ENCODE measurements at places on chromosomes 11 and 22.
A peak's percentile ranks its signal among the peaks of the same experiment; 100 is the strongest.

DNA sequence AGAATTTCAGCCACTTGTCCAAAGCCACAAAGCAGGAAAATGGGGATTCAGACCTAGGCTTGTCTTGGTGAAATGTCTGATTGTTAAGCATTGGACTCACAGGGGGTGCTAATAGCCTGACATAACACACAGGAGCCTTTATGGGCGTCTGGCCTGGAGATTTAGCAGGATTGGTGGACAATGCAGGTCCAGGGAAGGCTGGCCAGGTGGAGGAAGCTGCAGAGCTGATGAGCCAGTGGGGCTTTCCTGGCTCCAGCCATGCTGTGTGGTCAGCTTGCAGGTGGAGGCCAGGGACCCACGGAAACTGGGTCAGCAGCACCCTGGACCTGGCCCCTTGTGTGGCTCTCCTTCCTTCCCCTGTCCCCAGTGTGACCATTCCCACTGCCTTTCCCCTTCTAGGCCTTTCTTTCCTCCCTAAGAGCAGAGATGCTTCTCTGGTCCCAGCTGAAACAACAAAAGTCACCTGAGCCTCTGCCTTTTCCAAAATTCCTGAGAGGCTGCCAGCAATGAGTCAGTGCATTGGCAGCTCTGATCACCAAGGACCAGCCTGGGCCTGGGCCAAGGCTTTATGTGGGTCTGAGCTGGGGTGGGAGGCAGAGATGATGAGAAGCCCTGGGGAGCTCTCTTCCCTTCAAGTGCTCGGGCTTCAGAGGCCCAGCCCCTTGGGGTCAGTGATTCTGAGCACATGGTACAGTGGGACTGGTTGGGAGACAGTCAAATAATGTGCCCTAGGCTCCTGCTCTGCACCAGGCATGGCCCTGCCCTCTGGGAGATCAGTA is 85.2 kb downstream of the CCDC81 start:
- DNase-seq, result no peak

- DNase-seq, result no peak
Measured at GRCh38 chr11:70448983-70449567, 50.7 kb downstream of the CTTN start.

DNA sequence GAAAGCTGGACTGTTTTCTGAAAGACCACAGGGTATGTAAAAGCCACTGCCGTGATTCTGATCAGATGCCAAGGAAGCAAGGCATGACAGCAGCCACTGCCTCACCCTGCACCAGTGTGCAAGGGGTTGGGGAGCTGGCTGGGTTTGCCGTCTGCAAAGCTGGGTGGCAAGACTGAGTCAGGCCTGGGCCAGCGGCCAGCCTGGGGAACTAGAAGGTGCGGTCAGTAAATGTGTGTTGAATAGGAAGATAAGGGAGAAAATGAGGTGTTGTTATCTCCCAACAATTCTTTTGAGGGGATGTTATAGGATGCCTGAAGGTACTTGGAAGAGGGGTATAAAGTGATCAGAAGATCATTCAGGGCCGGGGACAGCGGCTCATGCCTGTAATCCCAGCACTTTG is 8.0 kb downstream of the VSTM5 start:
- DNase-seq, result no peak

DNA sequence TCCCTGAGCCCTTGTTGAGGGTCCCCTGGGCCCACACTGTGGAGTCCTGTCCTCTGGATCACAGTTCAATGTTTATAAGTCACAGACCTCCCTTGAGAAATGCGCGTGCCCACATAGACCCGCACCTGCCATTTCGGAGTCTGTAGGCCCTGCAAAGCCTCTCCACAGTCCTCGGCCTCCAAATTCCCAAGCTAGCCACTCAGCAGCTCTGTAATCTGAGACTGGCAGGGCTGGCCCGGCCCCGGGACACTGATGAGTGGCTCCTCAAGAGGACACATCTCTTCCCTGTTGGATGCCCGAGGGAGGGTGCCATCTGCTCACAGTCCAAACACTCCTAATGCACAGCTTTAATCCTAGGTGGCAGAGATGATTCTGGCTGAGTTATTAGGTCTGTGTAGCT is 39.1 kb downstream of the B3GAT1 start:
- no peak for DNase-seq

DNA sequence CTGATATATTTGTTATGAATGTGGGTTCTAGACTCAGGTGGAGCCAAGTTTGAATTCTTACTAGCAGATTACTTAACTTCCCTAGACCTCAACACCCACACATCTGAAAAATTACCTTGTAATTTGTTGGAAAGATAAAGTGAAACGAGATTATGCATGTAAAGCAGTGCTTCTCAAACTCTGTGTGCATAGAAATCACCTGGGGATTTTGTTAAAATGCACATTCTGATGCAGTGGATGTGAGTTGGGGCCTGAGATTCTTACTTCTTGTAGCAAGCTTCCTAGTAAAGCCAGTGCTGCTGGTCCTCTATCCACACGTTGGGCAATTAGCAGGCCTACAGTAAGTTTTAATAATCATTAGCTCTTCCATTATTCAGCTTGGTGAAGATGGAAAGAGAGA is 15.1 kb upstream of the CEP295 start:
- DNase-seq, result no peak

- peak; percentile 78 for DNase-seq
Measured at GRCh38 chr11:72040491-72041363, 39.6 kb downstream of the NUMA1 start.

DNA sequence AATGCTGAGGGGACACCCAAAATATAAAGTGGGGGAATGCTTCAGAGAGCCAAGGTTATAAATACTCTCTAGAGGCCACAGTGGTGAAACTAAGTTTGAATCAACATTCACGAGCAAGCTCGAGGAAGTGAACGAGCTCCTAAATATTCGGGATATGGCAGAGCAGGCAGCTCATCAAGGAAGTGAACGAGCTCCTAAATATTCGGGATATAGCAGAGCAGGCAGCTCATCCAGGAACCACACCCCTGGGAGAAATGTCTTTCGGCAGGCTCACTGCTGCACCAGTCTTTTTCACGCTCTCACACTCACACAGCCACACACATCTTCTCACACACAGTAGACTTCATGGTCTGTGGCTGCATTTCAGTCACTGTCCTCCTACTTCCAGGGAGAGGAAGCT is 787.5 kb downstream of the OPCML start:
- DNase-seq, result no peak

DNA sequence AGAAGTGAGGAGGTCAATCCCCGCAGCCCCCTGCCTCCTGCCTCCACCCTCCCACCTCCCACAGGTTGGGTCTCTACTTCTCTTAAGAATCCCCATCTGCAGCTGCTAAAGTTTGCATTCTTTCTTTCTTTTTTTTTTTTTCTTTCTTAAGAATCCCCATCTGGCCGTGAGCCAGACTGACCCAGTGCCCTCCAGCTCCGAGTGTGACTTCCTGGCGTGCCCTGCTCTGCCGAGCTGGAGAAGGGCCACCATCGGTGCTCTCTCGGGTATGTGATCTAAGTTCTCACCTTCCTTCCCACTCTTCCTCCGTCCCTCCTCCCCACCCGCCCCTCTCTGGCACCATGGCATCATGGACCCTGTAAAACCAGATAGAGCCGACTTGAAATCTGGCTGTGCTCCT is 66.7 kb upstream of the LMO1 start:
- no peak for DNase-seq

DNA sequence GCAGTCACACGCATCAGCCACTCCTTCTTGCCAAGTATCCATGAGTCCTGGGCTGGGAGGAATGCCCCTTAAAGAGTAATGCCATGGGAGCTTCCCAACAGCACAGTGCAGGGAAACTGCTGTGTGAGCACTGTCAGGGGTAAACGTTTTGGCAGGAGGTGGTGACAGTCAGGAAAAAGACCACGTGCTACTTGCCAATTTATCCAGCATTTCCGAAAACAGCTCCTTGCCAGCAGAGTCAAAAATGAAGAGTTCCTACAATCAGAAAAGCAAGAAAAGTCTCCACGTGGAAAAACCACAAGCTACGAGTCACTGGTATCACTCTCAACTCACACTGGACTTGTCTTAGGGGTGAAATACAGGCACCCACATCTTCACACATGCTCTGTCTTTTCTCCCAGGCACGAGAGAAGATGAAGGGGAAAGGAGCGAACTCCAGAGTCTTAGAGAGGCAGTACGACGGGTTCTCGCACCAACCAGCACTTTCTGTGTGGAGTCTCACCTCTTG is 9.9 kb downstream of the IFT27 start:
- DNase-seq, result no peak

DNA sequence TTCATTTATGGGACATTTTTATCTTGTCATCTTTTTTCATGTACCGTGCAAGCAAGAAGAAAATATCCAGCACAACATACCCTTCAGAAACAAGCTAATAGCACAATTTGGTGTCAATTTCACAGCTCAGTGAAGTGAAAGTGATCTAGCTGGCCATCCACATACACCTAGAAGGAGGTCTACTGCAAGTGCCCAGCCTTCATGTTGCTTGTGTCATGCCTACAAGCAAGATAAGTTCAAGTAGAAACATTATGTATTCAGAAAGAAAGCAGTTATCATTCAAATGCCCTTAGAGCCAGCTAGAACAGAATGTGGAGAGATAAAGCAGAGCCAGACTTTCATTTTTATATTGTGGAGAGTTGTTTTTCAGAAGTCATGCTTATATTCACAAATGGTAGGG is 325.7 kb upstream of the PITPNB start:
- no peak for DNase-seq

- DNase-seq, result no peak
Measured at GRCh38 chr11:67493548-67494370, 10.9 kb downstream of the AIP start.

- DNase-seq, result no peak
Measured at GRCh38 chr11:112185883-112186282, 10.6 kb downstream of the BCO2 start.

DNA sequence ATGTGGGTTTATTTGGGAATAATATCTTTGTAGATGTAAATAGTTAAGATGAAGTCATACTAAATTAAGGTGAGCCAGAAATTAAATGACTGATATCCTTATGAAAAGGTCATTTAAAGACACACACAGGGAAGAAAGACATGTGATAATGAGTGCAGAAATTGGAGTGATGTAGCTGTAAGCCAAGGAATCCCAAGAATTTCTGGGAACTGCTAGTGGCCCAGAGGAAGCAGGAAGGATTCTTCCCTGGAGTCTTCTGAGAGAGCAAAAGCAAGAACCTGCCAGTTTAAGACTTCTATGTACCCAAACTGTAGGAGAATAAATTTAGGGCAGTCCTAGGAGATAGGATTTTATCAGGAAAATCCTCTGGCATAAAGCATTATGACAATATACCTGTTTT is 66.9 kb downstream of the LRRC4C start:
- no peak for DNase-seq

DNA sequence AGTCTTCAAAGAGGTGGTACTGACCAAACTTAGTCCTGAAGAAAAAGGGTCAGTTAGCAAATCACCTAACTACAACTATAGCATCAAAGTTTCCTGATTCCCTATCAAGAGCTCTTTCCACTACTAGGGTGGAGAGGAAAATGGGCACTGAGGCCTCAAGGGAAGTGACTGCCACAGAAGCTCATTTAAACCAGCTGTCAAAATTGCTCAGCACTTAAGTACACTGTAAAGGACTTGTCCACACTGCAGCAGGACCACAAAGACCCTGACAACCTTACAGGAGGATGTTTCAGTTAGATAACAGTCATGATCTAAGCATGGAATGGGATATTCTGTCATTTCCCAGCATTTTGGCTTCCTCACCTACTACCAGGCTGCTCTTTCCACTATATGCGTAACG is 33.0 kb downstream of the FAM168A start:
- DNase-seq, result no peak

DNA sequence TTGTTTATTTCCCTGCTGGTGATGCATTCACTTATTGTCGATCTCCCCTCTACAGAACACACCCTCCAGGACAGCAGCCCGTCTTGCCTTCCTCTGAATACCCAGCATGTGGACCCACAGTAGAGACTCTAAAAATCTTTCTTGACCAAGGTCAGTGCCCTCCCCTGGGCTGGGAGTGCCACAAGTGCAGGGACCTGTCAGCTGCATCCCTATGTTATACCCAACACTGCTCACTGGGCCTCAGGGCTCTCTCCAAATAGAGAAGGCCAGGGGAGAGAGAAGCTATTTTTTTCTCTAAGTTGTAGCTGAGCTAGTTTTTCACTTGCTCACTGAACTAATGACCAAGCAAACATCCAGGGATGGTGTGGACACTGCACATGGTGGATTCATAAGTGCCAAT is 9.8 kb downstream of the KCNJ1 start:
- no peak for DNase-seq

GRCh38 chr11:63907063-63907462 is 9.9 kb downstream of the RCOR2 start:
- DNase-seq, result no peak

DNA sequence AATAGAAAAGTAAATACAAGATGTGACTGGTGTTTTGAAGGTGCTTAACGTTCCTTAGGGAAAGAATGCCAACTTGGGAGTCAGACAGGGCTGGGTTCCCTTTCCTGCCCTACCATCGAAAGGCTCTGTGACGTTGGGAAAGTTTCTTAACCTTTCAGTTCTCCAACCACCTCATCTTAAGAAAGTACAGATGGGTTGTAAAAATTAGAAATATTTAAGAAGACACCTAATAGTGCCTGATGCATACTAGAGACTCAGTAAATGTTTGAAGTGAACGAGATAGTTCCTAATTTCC is 1.1 kb downstream of the GTPBP1 start:
- DNase-seq, result no peak

DNA sequence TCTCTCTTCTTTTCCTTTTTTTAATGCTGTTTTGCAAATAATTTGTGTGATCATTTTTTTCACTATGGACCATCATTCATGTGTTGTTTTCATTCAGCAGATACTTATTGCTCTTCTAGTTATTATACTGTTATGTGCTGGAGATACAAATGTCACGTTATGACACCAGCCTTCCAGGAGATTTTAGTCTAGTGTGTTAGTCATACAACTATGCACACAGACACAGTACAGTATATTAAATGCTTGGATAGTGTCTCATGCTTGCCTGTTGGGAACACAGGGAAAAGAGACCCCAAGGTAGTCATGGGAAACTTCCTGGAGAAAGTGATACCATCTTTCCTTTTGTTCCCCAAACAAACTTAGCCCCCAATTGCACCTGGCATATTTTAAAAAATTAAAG is 116.1 kb downstream of the UVRAG start:
- DNase-seq, result no peak

DNA sequence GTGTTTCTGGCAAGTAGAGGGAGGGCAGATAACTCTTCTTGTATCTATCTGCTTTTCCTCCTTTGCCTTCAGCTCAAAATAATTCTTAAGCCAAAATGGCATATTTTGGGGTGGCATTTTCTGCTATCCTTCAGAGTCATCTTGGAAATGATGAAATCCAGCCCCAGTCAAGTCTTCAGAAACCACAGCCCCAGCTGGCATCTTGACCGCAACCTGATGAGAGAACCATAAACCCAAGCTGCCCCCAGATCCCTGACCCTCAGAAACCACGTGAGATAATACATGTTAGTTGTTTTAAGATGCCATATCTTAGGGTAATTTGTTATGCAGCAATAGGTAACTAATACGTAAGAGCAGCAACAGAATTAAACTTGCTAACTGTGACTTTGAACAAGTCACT is 15.1 kb upstream of the PAMR1 start:
- DNase-seq, result no peak

- no peak for DNase-seq
Measured at GRCh38 chr22:21074102-21074715, 28.5 kb downstream of the LRRC74B start.

- peak; percentile 70 for DNase-seq
Measured at GRCh38 chr11:13343931-13344717, 66.5 kb downstream of the BMAL1 start.

GRCh38 chr22:17229991-17230630 is 10.9 kb upstream of the ADA2 start:
- DNase-seq, result no peak
